Stimulated activated CD4-positive, alpha-beta T cell treated with anti-CD3 and anti-CD28 coated beads, Interleukin-12 subunit alpha, Interleukin-12 subunit beta, amount 100 ng/mL, for 48 hours (primary cell): ENCODE measurements at places on chromosomes 13 and 19.

DNA sequence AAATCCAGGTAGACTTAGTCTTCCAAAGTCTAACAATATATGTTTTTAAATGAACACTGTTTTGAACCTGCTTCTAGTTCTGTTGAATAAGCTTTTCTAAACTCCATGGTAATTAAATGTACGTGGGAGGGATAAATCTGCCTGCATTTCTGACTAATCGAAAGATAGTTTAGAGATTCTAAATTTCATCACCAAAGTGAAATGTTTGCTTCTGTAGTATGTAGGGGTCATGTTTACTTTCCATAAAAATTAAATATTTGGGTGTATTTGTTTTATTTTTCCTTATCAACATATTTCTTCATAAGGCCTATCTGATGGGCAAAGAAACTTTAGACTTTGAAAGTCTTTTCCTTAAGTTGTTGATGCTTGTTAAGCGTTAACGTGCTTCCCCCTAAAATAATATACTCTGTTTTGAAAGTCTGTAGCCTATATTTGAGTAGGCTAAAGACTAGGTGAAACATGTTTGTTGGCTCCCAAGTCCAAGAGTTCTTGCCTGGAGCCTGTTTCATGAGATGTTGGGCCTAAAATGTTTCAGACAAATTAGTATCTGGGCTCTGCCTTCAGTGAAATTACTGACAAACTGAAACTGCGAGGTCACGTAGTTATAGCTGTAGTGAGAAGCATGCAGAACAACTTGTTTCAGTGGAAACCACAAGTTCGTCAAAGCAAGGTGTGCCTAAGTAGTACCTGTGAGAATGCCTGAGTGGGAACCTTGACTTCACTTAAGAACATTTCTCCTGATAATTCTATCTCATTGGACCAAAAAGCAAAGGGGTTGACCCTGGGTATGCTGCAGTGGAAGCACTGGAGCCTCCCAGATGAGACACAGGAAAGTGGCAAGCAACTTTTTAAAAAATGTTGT is 126.2 kb downstream of the LMO7 start:
- DNase-seq, result no peak

- DNase-seq, result no peak
These were observed 67.8 kb downstream of the DGKH start for GRCh38 chr13:42116225-42116624.

- no peak for DNase-seq
These were observed 528 bp upstream of the CHST8 start for GRCh38 chr19:33621065-33621785.

DNA sequence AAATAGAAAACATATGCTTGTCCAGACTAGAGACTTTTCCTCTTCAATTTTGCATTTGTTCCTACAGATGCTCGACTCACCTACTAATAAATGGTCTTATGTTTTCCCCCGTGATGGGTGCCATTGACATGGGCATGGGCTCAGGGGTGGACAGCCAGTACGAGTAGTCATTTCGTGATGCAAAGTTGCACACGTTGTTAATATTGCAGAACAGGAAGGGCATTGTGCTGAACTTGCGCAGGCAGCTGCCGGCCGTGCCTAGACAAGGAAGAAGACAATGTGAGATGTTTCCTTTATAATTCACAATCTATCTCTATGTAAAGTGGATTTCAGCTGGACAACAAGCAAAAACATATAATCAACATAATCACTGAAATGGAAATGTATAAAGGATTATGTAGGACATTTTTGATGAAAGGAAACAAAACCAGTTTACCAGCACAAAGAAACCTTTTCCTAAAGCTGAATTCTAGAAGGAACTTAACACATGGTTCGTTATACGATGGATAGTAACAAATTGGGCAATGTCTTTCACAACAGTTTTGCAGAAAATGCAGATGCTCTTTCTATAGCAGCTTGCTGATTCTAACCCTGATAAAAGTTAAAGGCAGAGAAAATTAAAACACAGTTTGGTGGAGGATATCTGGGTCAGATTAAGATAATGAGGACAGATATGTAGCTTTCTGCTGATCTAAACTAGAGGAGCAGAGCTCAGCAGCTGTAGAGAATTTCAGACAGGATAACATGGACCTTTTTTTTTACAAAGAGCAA is 145.7 kb downstream of the COL4A1 start:
- no peak for DNase-seq

DNA sequence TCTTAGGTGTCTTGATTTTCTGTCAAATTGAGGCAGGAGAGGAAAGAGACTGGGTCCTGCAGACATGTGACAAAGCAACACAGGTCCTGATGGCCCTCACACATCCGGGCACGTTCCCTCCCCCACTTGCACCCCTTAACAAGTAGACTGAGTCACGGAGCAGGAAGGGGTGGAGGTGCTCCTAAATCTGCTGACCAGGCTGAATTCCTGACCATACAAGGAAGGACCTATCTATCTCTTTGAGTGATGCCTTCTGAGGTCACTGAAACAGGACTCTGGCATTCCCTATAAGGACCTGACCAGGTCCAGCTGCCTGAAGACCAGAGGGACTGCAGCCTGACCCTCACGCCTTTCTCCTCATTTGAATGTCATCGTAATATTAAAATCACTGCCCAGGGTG is 250.3 kb downstream of the COL4A1 start:
- no peak for DNase-seq

DNA sequence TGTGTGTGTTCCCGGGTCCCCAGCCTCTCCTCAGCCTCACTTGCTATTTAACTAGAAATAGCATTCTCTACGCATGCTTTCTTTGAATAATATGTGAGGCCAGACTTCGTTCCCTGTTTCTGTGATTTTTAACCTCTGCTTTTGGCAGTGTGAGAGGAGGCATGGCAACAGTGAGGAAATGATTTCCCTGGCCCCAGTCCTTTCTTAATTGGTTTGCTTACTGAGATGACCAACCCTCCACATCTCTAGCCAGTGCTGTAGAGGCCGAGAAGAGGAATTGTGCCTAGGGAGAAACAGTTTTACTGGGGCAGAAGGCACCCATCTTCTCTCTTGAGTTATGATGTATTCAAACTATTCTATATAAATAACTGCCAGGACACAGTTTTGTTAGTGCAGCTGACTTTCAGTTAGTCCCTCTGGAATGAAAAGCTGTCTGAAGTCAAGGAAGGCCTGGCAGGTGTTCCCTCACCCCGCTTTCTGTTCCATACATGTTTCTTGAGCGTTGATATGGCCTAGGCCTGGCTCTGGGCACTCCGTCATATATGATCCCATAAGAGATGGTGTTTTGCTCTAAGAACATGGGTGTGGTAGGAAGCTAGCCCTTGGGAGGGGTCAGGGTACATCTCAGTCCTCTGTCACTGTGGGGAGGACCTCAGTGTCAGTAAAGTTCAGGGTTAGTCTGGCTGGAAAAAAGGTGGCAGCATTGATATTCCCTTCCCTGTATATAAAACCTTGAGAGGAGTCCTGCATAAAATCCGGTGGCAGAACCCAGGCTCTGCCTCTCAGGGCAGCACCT is 73.7 kb upstream of the NPAS1 start:
- no peak for DNase-seq

GRCh38 chr19:11019824-11020223 is 59.0 kb downstream of the SMARCA4 start:
- no peak for DNase-seq
